ENCODE measurements at places on chromosomes 4 and X.

- no peak for DNase-seq
Observed at GRCh38 chrX:150569155-150569477, 695 bp downstream of the MTM1 start.

DNA sequence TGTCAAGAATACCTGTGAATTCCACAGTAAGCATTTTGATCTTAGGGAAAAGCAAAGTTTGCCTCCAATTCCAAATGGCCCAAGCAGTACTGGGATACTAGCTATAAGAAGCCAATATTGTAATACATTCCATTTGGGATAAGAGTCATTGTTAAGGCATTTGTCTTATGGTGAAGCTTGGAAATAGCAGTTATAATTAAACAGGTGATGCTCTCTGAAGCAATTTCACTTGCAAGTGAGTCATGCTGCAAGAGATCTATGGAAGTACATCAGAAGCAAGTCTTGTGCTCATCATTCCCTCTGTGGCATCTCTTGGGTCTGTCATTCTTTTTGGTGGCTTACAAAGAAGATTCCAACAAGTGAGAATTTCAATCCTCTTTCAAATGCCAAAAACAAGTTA is 386.4 kb upstream of the RPS6KA3 start:
- DNase-seq = no peak

DNA sequence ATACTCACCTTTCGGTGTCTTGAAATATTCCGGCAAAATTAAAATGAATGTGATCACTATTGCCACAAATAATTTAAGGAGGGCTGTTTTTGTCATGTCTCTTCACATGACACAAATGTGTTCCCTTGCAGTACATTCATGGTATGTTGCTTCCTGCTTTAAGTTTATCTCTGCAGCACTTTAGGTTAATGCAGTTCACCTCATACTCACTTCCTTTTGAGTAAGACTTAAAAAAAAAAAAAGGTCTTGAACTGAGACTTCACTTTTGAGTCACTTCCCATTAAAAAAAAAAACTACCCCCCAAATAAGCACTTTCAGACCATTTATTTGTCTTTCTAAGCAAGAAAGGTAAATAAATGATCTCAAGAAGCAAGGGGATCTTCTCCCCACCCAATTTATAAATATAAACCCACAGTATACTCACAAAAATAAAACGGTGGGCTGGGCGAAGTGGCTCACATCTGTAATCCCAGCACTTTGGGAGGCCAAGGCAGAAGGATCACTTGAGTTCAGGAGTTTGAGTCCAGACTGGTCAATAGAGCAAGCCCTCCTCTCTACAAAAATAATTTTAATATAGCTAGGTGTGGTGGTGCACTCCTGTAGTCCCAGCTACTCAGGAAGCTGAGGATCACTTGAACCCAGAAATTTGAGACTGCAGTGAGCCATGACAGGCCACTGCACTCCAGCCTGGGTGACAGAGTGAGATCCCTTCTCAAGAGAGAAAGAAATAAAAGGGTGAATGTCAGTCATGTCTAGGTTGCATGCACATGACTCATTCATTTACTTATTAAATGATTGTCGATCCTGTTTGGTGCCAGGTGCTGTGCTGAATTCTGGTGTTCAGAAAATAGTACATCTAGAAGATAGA is at the start of gene TMEM156:
Gene TMEM156 (minus strand): TSS at position 192 of the 868 bp plus-strand sequence. CDS start 96 bp downstream, at position 96.
- no peak for DNase-seq

- DNase-seq = no peak
Observed at GRCh38 chr4:108730579-108730978, 32.3 kb downstream of the ETNPPL start.

DNA sequence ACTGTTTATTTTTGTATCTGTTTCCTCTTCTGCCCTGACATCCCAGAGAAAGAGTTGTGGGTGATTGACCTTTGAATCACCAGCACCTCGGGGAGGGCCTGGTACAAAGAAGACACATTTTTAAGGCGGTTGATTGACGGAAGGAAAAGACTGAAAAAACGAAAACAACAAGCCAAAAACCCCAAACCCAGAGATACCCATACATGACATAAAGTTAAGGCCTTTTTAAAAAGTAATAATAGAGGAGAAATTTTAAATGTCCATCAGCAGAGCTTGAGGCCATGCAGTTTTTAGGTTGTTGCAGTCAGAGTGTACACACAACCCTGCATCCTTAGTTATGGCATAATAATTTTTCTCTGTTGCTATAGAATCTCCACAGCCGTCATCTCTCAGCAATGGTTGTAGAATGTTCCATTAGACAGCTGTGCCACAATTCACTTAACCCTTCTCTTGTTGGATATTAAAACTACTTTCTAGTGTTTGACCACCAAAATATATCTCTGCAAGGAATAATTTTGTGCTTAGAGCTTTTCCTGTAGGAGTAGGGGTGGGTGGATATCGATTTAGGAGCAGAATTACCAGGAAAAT is 110.2 kb downstream of the GNL3L start:
- DNase-seq = no peak

DNA sequence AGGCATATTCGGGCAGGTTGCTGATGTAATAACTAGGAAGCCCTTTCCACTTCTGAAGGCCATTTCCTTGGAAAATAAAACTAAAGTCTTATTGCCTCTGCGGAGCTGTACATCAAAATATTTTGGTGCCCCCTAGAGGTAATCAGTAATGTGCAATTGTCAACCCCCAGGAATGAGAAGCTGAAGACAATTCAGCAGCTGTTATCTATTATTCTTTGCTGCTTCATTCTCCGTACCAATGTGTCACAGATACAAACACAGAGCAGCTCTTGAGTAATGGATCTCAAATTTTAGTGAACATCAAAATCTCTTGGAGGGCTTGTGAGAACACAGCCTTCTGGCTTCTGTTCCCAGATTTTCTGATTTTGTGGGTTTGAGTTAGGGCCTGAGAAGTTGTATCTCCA is 3.5 kb upstream of the SLIT2 start:
- DNase-seq = peak; percentile 19

DNA sequence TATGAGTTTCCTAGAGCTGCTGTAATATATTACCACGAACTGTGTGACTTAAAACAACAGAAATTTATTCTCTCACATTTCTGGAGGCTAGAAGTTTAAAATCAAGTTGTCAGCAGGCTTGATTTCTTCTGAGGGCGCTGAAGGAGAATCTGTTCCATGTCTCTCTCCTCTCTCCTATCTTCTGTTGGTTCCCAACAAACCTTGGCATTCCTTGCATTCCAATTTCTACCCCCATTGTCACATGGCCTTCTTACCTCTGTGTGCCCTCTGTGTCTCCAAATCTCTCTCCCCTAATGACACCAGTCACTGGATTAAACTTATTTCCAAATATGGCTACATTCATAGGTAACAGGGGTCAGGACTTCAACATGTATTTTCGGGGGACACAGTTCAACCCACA is 672.7 kb downstream of the RPA4 start:
- no peak for DNase-seq

- DNase-seq = no peak
Observed at GRCh38 chr4:5798462-5798861, 87.5 kb downstream of the EVC start.

- DNase-seq = no peak
Observed at GRCh38 chr4:36226430-36227227, 17.7 kb downstream of the ARAP2 start.

DNA sequence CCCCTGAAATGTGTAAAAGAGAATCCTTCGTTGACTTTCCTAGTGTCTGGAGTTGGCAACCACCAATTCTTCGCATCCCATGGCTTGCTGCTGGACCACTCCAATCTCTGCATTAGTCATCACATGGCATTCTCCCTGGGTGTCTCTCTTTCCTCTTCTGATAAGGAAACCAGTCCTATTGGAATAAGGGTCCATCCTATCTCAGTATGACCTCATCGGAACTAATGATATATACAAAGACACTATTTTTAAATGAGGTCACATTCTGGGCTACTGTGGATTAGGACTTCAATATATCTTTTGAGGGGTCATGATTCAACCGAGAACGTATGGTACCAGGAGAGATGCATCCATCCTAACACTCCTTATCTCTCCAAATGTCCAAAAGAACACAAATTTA is 259.1 kb upstream of the CPEB2 start:
- no peak for DNase-seq

DNA sequence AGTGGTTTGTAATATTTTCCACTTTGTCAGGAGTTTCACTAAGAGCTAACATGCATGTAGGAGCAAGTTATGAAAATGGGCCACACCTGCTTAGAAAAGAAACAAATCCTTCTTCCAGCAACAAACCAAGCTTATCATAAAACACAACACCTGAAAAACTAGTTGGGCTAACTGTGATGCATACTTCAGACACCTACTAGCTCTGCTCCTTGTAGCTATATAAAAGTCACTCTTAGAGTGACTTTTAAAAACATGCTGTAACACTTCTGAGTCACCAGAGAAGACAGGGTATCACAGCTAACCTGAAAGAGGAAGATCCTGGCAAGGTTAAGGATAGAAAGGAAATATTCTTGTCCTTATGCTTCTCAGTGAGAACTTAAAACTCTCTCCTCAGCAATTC is 3.6 kb upstream of the SLAIN2 start:
- no peak for DNase-seq

- DNase-seq = no peak
Observed at GRCh38 chrX:41350150-41350975, 16.4 kb downstream of the DDX3X start.

- no peak for DNase-seq
Observed at GRCh38 chr4:1260418-1261106, 11.6 kb upstream of the CTBP1 start.

DNA sequence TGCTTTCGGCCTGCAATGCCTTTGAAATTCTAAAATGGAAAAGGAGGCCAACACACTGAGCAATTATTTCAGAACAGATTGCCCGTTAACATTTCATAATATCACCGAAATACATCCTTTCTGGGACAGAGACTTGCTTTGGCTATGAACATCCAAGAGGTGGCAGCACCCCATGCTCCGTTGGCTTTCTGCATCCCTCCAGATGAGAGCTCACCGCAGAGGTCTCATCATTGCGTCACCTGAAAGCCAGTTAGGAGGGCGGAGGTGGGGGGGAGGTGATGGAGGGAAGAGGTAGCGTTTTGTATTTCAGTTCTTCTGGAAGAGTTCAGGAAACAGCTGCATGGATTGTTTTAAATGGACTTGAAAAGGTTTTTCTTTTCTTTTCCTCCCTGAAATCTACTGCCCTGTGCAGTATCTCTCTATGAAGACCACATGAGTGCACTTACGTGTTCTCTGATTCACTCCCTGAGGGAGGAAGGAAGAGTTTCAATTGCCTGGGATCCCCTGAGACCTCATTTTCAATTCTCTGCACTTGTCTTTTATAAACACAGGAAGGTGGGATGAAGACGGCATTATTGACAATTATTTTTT is 166.8 kb upstream of the PGRMC2 start:
- DNase-seq = peak; percentile 85

DNA sequence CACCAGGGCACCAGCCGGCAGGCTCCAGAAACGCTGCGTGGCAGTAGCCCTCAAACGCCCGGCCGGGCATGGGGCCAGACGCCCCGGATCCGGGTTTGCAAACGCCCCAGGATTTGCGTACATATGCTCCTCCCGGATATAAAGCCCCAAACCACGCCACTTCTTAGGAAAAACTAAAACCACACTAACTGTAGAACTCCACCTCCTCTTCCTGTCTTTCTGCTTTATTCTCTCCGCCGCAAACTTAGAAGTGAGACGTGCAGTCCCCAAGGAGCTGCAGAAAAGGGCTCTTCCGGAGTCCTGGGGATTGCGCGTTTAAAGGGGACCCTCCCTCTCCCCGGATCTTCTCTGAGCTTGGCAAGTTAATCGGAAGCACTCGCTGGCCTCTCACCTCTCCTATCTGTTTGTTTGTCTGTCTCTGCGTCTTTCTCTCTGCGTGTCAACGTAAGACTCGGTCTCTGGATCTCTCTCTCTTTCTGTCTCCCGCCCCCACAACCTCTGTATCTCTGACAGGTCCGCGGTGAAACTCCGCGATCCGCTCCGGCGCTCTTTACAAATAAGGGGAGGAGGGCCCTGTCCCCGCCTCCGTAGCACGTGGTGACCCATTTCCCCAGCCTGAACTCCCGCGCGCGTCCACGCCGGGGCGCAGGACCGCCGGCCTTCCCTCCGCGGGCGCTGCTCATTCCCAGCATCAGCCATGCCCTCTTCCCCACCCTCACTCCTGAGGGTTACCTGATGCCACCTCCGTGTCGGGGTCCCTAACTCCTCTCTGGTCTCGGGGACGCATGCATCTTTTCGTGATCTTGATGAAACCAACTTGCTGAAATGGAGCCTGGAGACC is at the start of gene SLC39A8:
Gene SLC39A8 (minus strand): TSS at position 529 of the 841 bp plus-strand sequence. CDS start 820 bp downstream, outside the sequence.
- peak; percentile 82 for DNase-seq

GRCh38 chr4:150161109-150161508 is 82.9 kb downstream of the DCLK2 start:
- DNase-seq = no peak

DNA sequence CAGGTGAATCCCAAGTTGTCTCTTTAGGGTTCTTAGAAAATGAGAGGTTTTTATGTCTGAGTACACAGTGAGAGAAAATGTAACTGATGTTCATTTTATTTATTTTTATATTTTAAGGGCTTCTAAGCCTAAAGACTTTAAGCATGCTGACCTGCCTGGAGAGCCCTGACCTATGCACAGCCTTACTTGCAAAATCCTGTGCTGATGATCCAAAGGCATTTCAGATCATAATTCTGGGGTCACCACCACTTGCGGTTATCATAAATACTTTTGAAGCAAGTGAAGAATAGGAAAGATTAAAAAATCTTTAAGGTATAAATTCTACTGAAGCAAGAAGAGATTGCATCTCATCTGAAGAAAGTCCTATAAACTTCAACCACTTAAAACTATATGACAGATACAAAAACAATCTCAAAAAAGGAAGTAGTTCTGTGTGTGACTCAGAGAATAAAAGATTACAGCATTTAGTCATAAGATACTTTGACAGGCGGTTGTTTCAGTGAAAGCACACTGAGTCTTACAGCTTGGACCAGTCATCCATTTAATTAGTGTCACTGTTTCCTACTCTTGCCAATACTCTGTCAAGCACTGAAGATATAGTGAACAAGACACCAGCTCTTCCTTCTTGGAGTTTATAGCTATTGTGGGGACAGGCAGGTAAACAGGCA is 245.2 kb upstream of the DIPK2B start:
- DNase-seq = no peak

DNA sequence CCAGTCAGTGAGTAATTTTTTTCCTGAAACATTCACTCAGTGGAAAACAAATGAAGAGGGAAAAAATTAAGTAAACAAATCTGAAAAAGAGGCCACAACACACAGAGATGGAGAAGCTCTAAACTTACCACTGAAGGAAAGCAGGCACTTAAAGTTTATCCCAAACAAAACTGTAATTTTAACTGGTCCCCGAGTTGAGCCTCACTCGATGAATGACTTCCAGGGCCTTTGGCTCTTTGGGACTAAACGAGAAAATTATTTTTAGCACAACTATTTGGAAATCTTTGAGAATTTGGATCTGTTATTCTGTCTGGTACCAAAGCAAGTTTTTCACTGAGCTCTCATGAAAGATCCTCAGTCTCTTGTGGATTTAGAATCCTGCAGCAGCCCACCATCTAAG is at the start of gene C1QTNF7:
Gene C1QTNF7 (plus strand): TSS at position 333 of the 400 bp plus-strand sequence. CDS start 7,711 bp downstream, outside the sequence.
- DNase-seq = no peak

DNA sequence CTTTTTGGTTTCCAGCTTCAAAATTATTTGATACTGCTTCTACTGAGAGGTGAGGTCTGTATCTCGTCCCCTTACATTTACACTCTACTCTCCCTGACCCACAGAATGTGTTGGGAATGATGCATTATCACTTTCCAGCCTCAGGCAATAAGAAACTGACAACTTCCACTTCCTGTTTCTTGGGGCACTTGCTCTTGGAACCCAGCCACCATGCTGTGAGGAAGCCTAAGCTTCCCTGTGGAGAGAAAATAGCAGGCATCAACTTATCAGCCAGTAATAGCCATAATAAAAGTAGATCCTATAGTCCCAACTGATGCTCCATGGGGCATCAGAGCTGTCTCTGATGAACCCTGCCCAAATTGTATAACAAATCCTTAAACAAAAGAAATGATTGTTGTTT is 32.6 kb downstream of the RELL1 start:
- DNase-seq = no peak

- DNase-seq = no peak
Observed at GRCh38 chr4:61583696-61584095, 383.6 kb downstream of the ADGRL3 start.
